ENCODE measurements at places on chromosomes 11 and 22.

GRCh38 chr11:106159836-106160235 lies 82.4 kb downstream of the AASDHPPT start:
- DNase-seq = no peak

DNA sequence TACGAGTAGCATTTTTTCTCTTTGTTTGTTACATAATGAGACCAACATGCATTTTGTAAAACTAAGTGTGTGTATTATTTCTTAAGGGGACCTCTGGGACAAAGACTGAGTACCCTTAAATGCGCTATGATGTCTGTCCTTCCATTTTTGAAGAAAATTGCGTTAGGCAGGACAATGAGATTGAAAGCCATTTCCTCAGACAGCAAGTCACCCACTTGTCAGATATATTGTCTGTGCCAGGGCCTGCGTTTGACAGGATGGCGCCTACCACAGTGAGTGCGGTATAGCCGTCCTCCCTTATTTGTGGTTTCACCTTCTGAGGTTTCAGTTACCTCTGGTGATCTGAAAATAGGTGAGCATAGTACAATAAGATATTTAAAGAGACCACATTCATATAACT lies 2.2 kb downstream of the AP2A2 start:
- DNase-seq = peak; percentile 14

- peak; percentile 80 for DNase-seq
These were observed at the start of gene MAJIN for GRCh38 chr11:64971421-64972233. TSS of gene MAJIN (minus strand) at chr11:64972108. CDS start at chr11:64959405, 12,703 bp downstream.

GRCh38 chr11:6755303-6755952 lies 16.3 kb downstream of the OR2AG2 start:
- DNase-seq = no peak

DNA sequence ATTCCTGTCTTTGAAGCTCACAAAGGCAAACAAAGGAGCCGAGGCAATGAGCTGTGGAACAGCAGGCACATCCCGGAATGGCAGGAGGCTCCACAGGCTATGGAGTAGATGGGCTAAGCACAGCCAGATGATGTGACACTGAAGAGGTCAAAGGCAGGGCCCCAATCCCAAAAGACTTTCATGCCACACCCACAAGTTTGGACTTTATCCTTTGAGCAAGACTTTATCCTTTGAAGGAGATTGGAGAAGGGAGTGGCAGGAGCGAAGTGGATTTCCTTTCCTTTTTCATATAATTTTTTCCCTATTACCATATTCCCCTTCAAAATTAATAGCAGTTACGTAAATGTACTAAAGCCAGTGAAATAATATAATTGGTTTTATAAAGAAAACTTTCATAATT lies 379.4 kb downstream of the CADM1 start:
- DNase-seq = no peak

DNA sequence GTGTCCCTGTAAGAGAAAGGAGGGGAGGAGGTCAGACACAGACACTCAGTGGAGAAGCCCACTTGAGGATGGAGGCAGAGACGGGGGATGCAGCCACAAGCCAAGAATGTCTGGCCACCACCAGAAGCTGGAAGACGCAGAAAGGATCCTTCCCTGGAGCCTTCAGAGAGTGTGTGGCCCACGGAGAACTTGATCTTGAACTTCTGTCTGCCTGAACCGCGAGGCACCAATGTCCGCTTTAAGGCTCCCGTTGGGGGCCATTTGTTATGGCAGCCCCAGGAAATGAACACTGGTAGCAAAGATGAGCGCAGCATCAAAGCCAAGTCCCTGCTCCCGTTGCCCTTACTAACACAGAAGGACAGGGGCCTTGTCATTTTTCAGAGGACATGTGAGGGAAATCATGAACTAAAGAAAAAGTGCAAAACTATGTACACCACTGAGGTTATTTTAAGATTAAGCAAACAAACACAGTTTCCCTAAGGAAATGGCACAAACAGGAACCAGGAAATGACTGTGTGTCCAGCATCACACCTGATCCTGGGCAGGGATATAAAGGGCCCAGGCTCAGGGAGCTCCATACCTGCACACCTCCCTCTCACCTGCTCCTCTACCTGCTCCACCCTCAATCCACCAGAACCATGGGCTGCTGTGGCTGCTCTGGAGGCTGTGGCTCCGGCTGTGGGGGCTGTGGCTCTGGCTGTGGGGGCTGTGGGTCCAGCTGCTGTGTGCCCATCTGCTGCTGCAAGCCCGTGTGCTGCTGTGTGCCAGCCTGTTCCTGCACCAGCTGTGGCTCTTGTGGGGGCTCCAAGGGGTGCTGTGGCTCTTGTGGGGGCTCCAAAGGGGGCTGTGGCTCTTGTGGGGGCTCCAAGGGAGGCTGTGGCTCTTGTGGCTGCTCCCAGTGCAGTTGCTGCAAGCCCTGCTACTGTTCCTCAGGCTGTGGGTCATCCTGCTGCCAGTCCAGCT lies at the start of gene KRTAP5-6:
Gene KRTAP5-6, plus strand, starts transcription at position 588 of the 963 bp plus-strand sequence. Its CDS starts 51 bp downstream, at position 639.
- DNase-seq = no peak
